NCI-H1417 (cell line): ENCODE measurements at places on chromosomes 6 and 20.
A peak's percentile ranks its signal among the peaks of the same experiment; 100 is the strongest.

GRCh38 chr6:129750360-129750759 is 40.4 kb upstream of the ARHGAP18 start:
- DNase-seq: no peak

DNA sequence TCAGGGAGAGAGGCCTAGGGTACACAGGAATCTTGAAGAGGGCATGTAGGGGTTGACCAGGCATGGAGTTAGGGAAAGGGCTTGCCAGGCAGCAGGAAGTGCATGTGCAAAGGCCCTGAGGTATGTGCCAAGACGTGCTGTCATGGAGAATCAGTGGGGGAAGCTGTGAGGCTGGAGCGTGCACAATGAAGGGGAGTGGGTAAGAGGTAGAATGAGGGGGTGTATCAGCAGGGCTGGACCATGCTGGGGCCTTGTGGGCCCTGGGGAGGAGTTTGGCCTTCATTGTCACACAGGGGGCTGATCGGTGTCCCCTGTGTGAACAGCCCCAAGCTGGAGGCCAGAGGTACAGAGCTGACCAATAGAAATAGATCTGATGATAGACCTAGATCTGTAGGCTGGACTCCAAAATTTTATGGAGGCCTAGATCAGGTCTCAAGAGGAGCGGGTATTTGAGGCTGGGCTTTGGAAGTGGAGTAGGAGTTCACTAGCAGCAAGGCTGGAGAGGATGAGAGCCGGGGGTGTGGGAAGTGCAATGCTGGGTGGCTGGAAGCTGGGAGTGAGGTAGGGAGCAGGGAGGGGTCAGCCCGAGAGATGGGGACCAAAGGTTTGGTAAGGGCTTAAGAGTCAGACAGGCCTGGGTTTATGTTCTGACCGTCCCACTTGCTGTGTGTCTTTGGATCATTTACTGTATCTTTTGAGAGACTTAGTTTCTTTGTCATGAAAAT is 3.0 kb downstream of the SRC start:
- DNase-seq: no peak

- DNase-seq: no peak
Observed at GRCh38 chr20:1711826-1712601, 54.4 kb upstream of the SIRPG start.

GRCh38 chr6:114452785-114453401 is 110.1 kb upstream of the HS3ST5 start:
- peak; percentile 15 for DNase-seq

DNA sequence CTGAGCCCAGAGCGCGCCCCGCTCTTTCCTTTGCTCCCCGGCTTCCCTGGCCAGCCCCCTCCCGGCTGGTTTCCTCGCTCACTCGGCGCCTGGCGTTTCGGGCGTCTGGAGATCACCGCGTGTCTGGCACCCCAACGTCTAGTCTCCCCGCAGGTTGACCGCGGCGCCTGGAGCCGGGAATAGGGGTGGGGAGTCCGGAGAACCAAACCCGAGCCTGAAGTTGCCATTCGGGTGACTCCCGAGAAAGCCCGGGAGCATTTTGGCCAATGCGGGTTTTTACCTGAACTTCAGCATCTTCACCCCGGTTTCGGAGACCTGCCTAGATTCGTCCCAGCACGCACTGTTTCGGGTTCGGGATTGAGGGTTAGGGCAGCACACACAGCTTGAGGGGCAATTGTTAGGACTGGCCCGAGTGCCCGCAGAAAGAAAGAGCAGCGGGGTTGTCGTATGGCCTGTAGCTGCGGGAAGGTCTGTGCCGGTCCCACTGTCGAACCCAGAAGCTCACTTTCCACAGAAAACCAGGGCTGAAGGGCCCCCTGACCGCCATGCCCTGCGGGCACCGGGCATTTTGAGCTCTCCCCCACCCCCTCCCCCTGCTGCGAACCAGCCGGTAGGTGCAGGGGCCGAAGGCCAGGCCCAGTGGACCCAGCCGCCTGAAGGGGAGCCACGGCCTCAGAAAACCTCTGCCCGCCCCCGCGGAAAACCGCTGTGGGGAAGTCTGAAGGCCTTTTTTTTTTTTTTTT is 2.1 kb downstream of the FOXP4 start:
- DNase-seq: no peak

DNA sequence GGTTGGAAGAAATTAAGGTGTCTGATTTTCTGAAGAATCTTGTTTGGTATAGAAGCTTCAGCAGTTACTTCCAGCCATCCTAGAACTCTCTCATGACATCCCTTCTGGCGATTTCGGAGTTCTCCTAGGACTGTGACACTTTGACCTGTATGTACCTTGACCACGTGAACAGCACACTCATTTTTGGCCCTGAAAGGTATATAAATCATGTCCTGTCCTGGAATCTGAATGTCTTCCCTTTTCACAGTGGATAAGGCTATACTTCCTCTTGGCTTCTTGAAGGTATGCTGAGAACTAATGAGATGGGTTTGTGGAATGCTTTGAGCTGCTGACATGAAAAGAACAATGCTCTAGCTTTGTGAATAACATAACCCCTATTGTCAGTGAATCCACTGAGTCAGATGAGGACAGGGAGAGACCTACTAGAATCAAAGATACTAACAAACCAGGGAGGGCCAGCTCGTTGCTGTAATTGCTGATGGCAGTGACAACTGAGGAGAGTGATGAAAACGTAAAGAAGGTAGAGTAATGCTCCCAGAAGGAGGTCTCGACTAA is 6.0 kb upstream of the ZDHHC14 start:
- no peak for DNase-seq

DNA sequence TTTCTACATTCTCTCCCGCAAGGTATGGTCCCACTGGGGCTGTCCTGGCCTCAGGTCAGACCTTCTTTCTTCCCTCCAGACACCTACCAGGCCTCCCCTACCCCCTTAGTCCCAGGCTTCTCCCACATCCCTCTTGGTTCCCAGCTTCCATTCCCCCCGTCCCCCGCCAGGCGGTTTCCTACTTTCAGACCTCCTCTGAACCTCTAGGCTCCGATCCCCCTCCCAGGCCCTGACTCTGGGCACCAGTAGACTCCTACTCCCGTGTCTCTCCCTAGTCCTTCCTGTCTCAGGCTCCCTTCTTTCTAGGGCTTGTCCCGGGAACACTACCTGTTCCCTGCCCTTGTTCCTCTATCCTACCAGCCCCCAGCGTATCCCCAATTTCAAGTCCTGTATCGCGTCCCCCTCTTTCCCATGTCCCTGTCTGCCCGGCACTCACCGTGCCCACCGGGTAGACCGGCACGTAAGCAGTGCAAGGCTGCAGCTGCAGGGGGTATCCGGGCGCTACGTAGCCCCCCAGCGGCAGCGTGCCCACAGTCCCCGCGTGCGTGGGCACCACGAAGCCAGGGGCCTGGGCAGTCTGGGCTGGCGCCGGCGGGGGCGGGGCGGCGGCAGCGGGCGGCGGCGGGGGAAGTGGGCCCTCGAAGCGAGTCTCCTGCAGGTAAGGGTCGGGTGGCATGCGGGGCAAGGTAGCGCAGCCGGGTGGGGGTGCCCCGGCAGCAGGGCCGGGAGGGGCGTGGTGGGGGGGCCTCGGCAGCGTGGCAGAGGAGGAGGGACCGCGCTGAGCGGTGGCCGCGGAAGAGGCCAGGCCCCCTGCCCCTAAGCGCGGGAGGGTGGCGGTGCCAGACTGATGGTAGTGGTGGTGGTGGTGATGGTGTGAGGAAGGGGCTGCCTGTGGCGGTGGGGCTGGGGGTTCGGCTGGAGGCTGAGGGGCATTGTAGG is 1.5 kb downstream of the PRRT1 start:
- DNase-seq: no peak

GRCh38 chr6:12422848-12423247 is 132.7 kb downstream of the EDN1 start:
- DNase-seq: no peak

- no peak for DNase-seq
Observed at GRCh38 chr20:34578025-34578424, 19.5 kb downstream of the MAP1LC3A start.

DNA sequence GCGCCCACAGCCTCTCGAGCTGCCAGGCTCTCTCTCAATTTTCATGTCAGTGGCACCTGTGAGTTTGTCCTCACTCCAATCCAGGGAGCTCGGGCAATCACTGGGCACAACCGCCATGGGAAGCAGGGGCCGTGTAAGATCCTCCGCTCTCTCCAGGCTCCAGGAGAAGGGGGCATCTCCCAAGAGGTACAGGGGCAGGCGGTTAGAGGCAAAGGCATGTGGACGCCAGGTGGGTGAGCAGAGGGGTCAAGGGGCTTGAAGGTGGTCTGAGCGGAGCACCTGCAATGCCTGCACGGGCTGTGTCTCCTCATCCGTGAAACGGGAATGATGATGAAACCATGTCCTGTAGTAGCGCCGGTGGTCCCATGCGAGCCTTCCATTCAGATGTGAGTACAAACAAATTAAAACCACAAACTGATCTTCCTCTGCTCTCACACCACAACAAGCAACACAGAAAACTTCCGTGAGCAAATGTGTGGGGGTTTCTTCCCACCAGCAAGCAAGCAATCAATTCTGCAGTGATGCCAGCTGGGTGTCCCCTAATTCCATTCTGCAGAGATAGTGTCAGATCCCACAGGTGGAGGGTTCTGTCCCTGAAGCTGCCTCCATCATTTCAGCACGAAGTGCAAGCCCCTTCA is 222.5 kb upstream of the PMEPA1 start:
- no peak for DNase-seq

GRCh38 chr6:159100395-159101182 is 55.8 kb upstream of the TAGAP start:
- DNase-seq: no peak

- peak; percentile 21 for DNase-seq
Observed at GRCh38 chr20:59830665-59831023, 102.8 kb downstream of the SYCP2 start.

GRCh38 chr6:24752917-24753492 is 21.7 kb upstream of the GMNN start:
- DNase-seq: no peak

GRCh38 chr6:112007254-112007653 is 46.6 kb upstream of the CCN6 start:
- no peak for DNase-seq

DNA sequence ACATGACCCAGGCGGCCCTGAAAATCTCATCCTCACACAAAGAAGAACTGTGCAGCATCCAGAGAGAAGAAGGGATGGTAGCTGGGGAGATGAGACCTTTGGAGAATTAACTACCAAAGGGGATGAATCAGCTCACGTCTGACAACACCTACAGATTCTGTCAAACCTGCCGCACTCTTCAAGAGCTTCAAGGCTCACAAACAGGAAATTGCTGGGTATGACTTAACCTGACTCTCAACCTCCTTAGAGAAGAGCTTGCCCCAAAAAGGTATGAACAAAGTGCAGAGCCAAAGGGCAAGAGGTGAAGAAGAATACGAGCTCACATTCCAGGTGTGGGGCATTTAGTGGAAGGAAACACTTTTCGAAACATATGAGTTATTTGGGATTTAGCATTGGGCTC is 139.8 kb downstream of the BACH2 start:
- no peak for DNase-seq
